ENCODE measurements at places on chromosomes 7 and 10.

GRCh38 chr10:79066411-79067240, 2.1 kb upstream of the ZMIZ1 start:
- DNase-seq, result no peak

- no peak for DNase-seq
Observed at GRCh38 chr10:52479567-52479966, 165.5 kb downstream of the DKK1 start.

DNA sequence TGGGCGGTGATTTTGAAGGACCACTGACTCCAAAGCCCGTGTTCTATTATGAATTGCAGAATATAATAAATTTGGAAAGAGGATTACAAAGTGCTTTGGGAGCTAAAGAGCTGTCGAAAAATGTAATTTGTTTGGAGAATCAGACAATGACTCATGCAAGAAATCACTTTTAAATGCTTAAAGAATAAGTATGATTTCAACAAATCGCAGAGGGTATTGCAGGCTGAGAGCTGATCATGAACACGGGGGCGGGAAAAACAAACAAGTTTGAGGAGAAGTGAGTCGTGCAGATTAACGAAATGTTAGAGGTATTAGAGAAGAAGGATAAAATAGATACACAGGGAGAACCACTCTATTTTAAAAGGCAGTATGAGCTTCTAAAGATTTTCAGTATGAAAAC, 4.9 kb upstream of the HACD1 start:
- DNase-seq, result no peak

DNA sequence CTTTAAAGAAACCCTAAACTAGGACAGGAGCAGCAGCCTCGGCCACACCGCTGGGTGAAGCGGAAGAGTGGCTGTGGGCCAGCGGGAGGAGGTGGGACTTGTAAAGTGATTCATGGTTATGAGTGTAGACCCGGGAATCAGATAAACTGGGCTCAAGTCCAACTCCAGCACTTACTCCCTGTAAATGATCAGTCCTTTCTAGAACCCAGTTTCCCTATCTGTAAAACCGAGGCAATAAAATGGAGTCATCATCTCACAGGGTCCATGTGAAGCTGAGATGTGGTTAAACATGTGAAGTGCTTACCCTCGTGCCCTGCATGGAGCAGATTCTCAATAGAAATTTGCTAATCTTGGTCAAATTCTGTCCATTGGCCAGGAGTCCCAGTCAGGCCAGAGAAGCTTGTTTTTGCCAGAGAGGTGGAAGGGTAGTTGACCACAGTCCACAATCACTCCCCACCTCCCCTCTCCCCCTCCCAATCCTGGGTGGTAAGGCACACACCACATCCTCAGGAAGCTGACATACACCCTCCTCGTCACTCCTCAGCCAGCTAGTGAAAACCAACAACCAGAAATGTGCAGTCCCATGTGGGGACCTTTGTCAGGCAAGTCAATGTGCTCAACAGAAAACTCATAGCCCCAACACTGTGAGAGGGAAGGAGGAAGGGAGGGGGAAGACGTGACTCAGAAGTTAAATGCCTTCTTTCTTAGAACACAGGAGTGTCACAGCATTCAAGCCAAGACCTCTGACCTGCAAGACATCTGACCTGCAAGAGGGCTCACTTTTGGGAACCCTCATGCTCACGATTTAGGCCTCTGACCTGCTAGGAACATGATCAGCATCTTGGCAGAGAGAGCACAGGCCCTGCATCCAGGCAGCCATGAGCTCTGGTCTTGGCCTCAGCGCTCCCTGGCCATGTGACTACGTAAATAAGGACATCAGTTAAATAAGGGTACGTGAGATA, 145.1 kb downstream of the PLXNA4 start:
- DNase-seq, result no peak

GRCh38 chr7:27899601-27900000, 159.6 kb downstream of the TAX1BP1 start:
- DNase-seq, result no peak

- no peak for DNase-seq
Observed at GRCh38 chr10:64505501-64505900, 984.3 kb downstream of the REEP3 start.

DNA sequence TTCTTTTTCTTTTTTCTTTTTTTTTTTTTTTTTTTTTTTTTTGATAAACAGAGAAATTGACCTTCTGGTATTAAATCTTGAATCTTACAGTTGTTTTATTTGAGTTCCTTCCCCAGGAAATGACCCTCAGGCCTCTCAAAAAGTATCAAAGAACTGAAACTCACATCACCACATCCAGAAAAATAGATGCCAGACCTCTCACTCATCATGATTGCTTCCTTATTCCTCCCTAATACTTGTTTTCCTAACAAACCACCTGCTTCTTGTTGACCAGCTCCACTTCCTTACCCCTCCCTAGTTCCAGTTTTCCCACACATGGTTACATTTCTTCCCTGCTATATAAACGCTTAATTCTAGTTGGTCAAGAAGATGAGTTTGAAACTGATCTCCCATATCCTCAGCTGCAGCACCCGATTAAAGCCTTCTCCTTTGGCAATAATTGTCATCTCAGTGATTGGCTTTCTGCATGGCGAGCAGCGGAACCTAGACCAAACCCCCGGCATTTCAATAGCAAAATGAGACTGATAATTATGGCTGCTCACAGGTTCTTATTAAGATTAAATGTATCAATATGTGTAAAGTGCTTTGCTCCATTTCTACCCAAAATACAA, 681.1 kb upstream of the AUTS2 start:
- no peak for DNase-seq

DNA sequence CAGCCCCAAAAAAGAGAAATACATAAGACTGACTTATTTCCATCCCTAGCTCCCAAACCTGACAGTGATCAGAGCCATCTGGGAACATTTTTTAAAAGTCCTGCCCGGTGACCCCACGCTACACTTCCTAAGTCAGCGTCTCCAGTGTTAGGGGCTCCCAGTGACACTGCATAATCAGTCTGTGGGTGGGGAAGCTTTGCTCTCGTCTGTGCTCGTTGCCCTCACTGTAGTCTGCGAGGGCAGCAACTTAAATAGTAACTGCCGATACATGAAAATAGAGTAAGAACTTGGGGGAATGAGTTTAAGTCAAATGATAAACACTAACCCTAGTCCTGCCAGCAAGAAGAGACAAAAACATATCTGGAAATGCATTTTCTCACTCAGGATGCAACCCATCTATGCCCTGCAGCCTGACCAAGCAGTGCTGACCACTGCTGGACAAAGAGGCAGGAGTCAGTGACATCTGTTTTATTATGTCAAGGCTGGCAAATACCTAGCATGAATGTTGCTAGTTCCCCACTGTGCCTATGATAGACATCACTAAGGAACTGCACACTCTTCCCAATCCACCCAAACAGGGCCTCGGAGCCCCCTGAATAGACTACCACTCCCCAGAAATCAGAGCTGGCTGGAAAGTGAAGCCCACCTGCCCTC, 18.7 kb downstream of the ERCC6 start:
- DNase-seq, result no peak

- DNase-seq, result no peak
Observed at GRCh38 chr10:10878963-10879362, 138.7 kb upstream of the CELF2 start.

DNA sequence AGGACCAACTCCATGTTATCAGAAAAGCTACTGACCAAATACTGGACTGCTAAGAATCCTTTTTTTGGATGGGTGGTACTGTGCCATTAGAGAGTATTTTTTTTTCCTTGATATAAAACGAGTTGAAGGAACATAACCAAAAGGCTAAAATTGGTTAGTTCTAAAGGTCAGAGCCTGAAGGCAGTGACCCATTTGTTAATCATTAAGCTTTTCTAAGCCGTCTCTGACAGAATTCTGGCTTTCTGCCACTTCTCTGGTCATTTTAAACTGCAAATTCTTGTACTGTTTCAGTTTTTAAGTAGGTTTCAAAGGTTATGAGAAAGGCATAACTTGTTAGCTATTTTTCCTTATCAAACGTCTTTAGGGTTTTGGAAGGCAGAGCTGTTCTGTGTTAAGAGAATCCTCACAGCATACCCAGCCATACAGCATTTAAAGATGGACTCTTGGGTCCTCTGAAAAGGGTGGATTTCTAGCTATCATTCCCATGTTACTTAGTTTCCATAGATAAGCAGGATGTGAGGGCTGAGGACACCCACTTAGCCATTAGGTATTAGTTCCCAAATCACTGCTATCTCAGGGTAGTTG, 196.8 kb downstream of the RNLS start:
- no peak for DNase-seq

DNA sequence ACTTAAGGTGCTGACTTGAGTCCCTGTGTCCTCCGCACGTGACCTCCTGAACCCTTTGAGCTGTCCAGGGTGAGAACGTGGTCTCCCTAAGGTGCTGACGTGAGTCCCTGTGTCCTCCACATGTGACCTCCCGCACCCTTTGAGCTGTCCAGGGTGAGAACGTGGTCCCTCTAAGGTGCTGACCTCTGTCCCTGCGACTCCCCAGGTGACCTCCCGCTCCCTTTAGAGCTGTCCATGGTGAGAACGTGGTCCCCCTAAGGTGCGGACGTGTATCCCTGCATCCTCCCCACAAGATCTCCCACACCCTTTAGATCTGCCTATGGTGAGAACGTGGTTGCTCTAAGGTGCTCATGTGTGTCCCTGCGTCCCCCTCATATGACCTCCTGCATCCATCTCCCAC, 174.3 kb downstream of the ADARB2 start:
- no peak for DNase-seq

- no peak for DNase-seq
Observed at GRCh38 chr7:107170051-107170915, 1.5 kb downstream of the HBP1 start.

- peak; percentile 28 for DNase-seq
Observed at GRCh38 chr7:159197066-159197975, 52.7 kb upstream of the VIPR2 start.

DNA sequence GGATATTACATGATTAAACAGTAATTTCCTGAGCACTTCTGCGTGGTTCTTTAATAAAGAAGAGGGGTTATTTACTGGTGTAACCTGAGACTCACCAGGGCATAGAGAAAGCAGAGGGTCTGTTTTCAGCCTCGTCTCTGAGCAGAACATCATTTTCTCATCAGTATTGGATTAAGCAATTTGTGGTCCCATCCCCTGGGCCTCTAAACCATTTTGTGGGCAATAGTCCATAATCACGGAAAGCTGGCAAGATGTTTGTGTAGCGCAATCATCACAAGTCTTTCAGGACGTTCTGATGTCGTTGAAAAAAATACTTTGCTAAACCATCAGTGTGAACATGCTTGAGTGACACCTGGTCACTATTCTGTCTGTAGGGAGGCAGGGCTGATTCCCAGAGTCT, 37.1 kb upstream of the SEC61G start:
- DNase-seq, result no peak

DNA sequence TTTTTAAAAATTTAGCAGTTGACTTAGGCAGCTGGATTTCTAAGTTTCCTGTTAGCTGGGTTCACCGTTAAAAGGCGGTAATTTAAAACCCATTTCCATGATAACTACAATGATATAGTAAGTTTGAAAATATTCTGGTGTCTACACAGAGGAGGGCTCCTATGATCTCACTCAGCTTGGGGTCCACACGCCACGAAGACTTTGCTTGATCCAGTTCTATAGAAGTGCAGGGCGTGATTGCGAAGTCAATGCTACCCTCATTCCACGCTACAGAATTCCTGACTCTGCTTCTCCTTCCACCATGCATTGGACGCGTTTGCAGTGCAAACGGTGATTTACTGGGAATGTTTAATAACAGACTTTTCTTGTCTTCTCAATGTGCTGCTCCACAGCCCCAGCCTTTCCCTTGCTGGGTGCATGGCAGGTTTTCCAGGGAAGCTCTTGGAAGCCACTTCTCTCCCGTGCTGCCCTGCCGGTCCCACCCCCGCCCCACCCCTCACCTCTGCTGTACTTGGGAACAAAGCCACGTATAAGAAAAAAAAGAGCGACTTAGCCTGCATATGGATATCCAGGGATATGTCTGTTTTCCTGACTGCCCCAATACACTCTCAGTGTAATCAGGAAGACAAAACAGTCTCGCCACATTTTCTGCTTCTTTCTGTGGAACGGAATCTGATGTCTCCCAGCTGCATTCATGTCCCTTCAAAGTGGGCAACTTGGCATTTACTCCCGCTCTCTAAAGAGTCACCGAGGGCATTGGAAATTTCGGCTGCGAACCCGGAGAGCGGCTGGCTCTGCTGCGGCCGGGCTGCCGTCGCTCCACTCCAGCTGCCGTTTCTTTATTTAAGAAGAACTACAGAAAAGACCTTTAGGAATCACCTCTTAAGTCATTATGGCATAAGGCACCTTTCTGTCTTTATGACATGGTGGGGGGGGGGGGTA, 434.4 kb upstream of the MGMT start:
- no peak for DNase-seq

GRCh38 chr10:101042667-101043362, 11.8 kb downstream of the SFXN3 start:
- DNase-seq, result peak; percentile 93

DNA sequence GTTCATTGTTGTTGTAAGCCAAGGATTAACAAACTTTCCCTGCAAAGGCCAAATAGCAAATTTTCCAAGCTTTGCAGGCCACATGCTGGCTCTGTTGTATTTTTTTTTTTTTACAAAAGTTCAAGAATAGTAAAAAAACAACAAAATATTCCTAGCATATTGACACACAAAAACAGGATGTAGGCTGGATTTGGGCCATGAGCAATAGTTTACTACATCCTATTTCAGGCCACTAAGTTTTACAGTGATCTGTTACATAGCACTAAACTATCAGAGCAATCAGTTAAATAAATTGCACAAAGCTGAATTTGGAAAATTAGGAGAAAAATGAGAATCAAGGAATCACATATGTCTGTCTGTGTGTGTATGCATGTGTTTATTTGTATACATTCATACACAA, 491.8 kb upstream of the GHITM start:
- DNase-seq, result no peak

GRCh38 chr7:105097619-105098018, 83.6 kb downstream of the KMT2E start:
- no peak for DNase-seq

DNA sequence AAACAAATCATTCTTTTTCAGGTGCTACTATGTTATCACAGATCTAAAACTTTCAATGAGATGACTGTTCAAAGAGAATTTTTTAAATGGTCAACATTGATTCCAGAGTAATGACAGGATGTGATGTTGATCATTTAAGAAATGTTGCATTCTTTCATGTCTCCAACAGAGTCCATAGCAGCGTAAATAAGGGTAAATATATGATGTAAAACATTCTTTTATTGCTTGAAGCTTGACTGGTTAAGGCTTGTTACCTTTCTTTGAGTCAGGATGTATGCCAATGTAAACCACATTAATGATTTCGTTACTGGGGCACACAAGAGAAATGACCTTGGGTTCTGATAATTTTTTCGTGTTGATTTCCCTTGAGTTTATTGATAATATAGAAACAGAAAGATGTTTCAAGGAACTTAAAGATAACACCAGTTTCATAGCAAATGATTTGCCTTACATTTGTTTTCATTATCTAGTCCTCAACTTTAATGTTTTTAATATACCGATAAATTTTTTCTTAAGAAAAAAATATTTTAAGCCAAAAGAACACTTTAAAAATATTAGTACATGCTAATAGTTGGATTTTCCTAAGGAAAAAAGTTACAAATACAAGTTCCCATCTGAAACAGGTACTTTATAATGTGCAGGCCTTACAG, 3.5 kb downstream of the STK17A start:
- DNase-seq, result no peak

Measured in stimulated activated CD4-positive, alpha-beta T cell treated with anti-CD3 and anti-CD28 coated beads, Interleukin-12 subunit alpha, Interleukin-12 subunit beta, amount 100 ng/mL, for 24 hours (primary cell).